ENCODE measurements at places on chromosomes 16 and 17.

DNA sequence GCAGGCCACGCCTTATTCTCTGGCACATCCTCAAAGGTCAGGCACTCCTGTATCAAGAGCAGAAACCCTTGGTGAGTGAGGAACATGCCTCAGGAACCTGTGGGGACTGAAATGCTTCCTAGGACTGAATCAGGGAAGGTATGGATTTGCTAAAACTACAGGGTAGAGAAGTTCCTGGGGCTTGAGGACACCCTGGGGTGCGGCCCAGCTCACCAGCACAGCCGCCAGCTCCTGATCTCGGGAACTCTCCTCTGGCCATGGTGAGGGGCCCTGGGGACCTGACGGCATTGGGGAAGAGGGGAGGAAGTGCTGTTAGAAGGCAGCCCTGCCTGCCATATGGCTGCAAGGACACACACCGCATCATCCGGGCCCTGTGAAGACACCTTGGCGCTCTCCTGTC, 7.5 kb downstream of the ZSCAN10 start:
- DNase-seq: no peak

- DNase-seq: no peak
These were observed 25.1 kb downstream of the FA2H start for GRCh38 chr16:74749291-74750055.

DNA sequence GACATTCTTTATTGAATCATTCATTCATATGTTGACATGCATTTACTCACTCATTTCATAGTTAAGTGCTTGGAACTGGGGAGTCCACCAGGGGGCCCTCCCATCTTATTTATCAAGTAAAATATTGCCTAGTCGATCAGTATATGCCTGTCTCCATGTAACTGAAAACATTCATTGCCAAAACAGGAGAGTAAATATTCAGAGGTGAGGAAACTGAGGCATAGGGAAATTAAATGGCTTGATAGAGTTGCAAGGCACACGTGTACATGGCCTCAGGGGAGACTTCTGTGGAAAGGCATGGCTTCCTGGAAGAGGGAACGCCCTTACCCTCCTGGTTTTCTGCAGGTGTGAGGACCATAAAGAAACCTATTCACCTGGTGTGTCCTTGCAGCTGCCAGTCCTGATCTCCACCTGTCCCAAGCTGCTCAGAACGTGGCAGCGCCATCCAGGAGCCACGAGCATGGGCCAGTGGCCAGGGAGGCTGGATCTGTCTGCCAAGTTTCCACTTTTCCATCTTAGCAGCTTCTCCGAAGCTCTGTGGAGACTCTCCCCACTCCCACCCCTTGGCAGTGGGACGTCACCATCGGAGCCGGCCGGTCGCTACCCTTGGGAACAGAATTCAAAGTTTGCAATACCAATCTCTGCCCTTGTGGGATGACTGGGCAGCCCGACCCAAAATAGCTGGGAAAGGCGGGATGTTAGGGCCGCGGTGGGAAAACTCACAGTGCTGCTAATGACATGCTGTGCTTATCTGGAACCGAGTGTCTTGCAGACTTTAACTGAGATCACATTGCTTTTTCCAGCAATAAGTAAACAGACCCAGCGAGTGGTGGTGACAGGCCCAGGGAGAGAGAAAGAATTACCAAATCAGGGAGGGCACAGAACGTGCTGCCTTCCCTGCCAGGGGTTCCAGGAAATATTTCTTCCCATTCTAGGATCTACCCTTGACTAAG, 4.1 kb upstream of the C1QTNF1 start:
- DNase-seq: no peak

- no peak for DNase-seq
These were observed 22.2 kb downstream of the SERPINF1 start for GRCh38 chr17:1783834-1784611.

- no peak for DNase-seq
These were observed 592.5 kb upstream of the CA10 start for GRCh38 chr17:52751051-52751450.
